ENCODE measurements at places on chromosomes 3 and 15.

- DNase-seq: peak; percentile 70
These were observed 30.2 kb upstream of the FURIN start for GRCh38 chr15:90838139-90838538.

DNA sequence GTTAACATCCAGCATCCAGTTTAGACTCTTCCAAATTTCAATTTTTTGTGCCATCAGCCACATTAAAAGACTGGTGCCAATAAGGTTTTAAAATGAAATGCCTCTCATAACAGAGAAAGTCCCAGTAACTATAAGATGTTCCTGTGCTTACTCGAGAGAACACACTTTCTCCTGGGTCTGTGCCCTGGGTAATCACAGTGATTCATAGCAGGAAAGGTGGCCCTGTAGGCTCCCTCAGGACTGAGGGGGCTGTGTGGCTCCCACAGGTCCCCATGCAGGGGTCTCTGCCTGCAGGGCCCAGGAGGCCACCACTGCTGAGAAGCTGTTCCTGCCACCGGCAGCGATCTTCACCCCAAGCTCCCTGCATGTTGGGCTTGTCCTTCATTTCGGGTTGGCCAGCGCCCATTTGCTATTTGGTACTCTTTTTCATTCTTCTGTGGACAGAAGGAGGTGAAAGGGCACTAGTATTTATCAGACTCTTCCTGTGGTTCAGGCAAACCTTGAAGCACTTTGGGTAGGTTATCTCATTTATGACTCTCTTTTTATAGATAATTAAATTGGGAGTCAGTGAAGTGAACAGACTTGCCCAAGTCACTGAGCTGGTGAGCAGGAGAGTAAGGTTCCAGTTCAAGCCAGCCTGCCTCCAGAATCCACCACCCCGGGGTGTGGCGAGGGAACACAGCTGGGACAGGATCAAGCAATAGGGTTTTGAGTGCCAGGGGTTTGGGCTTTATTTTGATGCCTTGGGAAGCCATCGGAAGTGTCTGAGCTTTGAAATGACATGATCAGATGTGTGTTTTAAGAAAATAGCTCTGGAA, 44.2 kb upstream of the PLXNA1 start:
- DNase-seq: no peak

GRCh38 chr3:150540991-150541390, 5.3 kb downstream of the SERP1 start:
- no peak for DNase-seq

DNA sequence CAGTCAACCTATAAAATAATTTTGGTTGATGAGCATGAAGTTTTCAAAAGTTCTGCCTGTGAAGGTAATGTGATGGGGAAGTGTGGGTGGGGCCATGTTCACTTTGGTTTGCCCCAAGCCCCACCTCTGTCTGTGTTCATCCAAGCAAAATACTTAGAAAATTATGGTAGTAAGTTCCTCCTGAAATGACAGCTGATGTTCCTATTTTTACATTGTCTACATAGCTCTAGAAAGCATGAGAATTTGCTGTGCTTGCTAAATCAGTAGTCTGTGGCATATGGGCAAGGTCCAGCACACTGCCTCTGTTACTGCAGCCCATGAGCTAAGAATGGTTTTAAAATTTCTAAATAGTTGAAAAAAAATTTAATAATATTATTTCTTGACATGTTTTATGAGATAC, 21.9 kb upstream of the CP start:
- no peak for DNase-seq

DNA sequence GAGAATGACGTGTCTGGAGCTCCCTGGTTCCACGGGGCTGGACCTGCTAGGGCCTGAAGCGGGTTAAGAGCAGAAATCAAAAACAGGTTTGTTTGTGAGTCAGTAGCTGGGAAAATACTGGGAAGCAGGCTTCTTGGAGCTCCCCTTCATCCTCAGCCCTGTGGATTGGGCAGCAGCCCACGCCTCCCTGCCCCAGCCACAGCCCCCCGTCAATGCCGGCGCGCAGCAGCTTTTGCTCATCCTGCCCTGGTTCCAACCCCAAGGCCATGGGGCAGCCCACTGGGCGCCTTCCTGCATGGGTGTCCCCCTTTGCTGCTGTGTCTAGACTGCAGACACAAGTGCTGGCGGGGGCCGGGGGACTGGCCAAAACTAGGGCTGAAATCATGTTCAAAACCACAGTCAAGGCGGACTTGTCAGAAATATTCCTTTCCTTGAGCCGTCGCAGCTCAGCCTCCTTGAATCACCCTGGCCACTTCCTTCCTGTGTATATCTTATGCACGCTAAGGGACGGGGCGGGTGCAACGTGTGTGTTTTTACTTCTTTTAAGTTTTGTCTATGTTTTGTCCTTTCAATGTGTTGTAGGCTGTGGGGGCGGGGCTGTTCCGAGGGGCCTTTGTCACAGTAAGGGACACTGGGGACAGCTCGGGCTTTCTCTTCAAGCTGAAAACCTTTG, 108.1 kb downstream of the KLF13 start:
- DNase-seq: peak; percentile 74

DNA sequence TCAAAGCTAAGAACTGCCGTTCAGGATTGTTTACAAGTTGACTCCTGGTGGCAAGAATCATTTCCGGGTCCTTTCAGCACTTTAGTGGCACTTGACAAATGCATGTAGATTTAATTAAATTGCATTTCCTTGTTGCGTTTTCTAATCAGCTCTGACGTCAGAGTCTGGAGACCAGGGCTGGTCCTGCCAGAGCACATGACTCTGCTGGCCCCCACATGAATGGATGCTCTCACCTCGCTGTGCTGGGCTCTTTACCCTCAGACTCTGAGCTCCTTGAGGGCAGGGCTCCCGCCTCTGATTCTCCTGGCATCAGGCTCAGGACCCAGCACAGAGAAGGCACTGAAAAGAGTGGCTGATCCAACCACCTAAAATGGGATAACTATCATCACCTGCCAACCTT, 69.4 kb downstream of the FEM1B start:
- DNase-seq: no peak

DNA sequence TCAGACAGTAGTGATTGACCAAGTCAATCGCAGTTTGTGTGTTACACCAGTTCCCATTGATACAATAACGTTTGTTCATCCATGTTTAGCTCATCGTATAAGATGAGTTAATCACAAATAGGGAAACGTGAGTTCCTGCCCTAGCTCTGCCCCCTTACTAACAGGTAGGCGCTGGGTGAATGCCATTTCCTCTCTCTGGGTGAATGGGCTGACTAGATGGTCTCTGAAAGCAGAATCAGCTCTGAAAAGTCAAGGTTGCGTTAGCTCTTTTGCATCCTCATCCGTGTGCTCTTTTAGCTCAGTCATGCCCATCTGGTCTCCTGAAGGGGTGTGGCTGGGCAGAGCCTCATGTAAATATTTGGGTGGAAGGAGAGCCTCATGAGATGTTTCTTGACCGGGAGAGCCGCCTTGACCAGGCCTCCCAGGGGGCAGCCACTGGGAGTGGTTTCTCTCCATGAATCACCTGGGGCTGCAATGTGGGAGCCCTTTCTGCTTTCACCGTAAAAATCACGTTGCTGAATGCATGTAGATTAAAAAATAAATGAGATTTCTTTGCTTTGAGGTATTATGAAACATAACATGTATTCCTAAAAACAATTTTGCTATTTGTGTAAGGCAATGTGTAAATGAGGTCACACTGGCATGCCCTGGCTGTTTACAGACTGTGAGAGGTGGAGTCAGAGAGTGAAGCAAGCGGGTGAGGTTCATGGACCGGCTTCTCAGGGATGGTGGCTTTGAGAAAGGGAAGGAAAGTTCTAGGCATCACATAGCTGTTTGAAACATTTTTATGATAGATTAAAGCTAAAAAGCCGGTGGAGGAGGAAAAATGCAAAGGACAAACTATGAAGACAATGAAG, 108.4 kb upstream of the RASGRP1 start:
- no peak for DNase-seq

GRCh38 chr15:92384381-92384780, 9.3 kb upstream of the ST8SIA2 start:
- no peak for DNase-seq

GRCh38 chr3:161212171-161212771, 8.8 kb upstream of the NMD3 start:
- no peak for DNase-seq

GRCh38 chr15:25784876-25785640, 78.1 kb downstream of the ATP10A start:
- no peak for DNase-seq

- DNase-seq: no peak
These were observed 1.4 kb downstream of the MAPK6 start for GRCh38 chr15:52020221-52021085.

DNA sequence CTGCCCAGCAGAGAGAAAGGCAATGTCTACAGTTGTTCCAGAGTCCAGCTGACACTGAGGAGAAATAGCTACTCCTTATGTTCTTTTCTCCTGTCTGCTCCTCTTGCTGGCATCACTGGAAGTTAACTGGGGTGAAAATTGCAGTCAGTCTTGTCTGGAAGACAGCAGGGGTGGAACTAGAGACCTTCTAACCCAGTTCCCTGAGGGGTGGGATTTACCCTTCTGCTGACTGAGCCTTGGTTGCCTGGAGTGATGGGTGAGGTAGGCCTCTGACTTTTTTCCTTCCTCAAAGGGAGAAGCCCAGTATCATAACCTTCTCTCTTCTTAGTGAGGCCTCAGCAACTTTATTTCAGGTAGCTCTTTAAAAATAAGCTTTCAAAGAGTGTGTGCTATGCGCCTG, 16.2 kb downstream of the ZNF609 start:
- DNase-seq: no peak

GRCh38 chr15:57962887-57963286, 102.6 kb downstream of the ALDH1A2 start:
- no peak for DNase-seq

Measured in activated T-helper 1 cell treated with Interleukin-2 at 50 U/mL for 16 hours (primary cell).